ENCODE measurements at places on chromosomes 3 and 15. TPM values are rescaled to one million over a fixed set of nuclear protein-coding genes. Genes with fewer than 3 reads are reported as not detected.

DNA sequence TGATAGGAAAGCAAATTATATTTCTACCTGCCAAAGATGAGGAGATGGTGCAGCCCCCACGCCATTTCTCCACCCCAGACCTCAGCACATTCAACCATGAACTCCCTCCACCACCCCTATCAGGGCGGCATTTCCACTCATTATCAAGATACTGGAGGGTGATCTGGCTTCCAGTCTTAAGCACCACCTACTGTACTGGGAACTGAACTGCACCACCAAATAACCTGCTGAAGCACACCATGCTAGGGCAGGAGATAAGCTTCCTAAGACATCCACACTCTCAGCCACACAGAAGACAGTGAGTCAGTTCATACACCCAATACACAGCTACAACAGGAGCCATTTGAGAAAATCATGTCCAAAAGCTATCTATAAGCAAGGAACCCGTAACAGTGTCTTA is 98.8 kb downstream of the FGF7 start:
- DNase-seq: no peak

- peak; percentile 71 for DNase-seq
Observed at GRCh38 chr3:71226565-71227269, 356.8 kb downstream of the FOXP1 start.

DNA sequence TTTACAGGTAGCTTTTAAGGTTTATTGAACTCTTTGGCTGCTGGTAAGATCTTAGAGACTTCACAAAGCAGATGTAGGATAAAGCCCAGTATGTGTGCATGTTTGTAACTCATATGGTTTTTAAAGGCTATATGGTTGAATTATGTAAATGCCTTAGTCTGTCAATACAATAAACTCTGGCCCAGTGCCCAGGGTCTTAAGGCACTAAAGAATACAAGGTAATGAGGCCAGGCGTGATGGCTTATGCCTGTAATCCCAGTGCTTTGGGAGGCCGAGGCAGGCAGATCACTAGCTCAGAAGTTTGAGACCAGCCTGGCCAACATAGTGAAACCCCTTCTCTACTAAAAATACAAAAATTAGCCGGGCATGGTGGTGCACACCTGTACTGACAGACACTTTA is 170.3 kb upstream of the CGNL1 start:
- DNase-seq: no peak

- peak; percentile 78 for DNase-seq
Observed at GRCh38 chr3:184361532-184361931, at the start of the genes CLCN2 and POLR2H. CLCN2 (minus strand) TSS chr3:184361605; CDS start chr3:184361479, 126 bp downstream. POLR2H (plus strand) TSS chr3:184361710; CDS start chr3:184363493, 1,783 bp downstream.

- DNase-seq: no peak
Observed at GRCh38 chr15:28909958-28910500, 24.3 kb downstream of the APBA2 start.

- DNase-seq: no peak
Observed at GRCh38 chr3:128709038-128709437, 16.9 kb upstream of the RAB7A start.

- DNase-seq: no peak
Observed at GRCh38 chr3:84974347-84974746, 15.6 kb downstream of the CADM2 start.

- DNase-seq: no peak
Observed at GRCh38 chr3:187051066-187051465, 88.2 kb downstream of the RPL39L start.

- DNase-seq: no peak
Observed at GRCh38 chr15:40942878-40943277, 10.4 kb upstream of the CHAC1 start.

- DNase-seq: no peak
Observed at GRCh38 chr3:33437556-33438283, 2.5 kb downstream of the UBP1 start.

GRCh38 chr3:73622091-73622805 is 2.5 kb downstream of the PDZRN3 start:
- peak; percentile 87 for DNase-seq

DNA sequence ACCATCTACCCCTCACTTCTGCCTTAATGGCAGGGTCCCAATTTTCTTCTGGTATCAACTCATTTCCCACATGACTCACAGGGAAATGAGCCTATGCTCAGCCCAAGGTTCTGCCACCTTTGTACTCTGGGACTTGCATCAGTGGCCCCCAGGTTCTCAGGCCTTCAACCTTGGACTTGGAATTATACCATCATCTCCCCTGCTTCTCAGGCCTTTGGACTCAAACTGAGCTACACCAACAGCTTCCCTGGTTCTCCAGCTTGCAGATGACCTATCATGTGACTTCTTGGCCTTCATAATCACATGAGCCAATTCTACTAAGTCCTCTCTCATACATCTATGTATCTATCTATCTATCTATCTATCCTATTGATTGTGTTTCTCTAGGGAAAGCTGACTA is 149.5 kb downstream of the PLCH1 start:
- no peak for DNase-seq

DNA sequence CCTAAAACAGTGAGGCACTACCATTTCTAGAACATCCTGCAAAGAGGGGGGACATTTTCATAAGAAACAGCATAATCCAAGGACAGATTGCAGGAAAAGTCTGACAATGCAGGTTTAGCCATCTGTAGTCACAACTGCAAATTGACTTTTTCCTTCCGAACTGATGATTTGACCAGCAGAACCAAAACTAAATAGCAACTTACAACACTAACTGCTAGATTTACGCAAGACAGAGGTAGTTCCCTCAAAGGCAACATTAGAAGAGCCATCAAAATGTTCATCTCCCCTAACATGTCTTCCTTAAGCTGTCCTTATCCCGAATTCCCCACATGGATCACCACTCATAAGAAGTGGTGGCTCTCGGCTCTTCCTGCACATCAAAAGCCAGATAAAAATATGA is 129.6 kb downstream of the GADL1 start:
- DNase-seq: no peak

GRCh38 chr3:15512166-15512565 is 9.3 kb downstream of the COLQ start:
- peak; percentile 83 for DNase-seq

DNA sequence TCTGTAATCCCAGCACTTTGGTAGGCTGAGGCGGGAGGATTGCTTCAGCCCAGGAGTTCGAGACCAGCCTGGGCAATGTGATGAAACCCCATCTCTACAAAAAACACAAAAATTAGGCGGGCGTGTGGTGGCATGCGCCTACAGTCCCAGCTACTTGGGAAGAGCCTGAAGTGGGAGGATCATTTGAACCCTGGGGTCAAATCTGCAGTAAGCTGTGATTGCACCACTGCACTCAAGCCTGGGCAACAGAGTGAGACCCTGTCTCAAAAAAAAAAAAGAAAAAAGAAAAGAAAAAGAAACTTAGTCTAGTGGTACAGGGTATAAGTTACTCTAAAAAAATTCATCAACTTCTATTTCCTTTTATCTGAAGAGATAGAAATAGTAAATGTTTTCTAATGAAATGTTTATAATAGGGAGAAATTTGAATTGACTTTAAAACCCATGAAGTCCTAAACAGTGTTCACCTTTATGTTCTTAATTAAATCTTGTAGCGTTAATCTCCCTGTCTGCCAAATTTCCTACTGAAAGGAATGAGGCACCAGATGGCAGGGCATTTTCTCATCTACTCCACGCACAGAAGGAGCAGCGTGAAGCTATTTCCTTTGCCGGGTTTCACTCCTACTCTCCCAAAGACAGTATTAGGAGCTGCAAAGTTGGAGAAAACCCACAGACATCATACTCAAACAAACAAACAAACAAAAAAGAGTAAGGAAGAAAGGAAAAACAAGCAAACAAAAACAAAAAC is 1.9 kb downstream of the PCLAF start:
- DNase-seq: no peak

DNA sequence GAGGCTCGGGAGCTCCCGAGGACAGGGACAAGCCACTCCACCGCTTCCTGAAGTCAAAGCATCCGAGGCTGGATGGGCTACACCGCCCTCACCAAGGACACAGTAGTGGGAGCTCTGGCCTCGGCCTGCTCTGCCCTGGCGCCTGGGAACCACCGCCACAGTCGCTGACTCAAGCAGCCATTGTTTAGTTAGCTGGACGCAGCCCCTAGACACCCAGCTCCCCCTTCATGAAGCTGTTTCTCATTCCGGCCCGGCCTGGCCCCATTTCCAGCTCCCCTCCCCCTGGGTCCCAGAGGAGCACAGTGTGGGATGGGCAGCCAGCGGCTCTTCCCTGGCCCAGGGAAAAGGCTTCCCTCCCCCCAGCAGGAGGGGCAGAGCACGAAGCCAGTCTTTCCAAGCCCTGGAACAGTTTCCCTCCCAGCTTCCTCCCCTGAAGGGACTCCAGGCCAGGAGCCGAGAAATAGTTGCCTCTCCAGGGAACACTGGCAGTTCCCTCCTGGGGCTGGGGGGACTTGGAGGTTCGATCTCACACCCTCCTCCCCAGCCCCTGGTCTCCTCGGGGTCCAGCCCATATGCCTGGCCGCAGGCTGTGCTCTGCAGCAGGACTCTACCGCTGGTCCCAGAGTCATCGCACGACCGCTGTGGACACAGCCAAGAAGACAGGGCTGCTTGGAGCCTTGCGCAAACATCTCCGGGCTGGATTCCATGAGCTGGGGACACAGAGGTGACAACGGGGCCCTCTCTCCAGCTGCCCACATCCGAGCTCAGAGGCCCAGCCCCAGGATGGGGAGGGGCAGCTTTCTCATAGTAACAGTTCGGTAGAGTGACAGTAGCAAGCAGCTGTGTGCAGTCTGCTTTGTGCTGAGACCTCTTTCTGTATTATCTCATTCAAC is 10.0 kb downstream of the PLXND1 start:
- peak; percentile 91 for DNase-seq

GRCh38 chr15:62060896-62061280 is 641 bp upstream of the VPS13C start:
- no peak for DNase-seq

DNA sequence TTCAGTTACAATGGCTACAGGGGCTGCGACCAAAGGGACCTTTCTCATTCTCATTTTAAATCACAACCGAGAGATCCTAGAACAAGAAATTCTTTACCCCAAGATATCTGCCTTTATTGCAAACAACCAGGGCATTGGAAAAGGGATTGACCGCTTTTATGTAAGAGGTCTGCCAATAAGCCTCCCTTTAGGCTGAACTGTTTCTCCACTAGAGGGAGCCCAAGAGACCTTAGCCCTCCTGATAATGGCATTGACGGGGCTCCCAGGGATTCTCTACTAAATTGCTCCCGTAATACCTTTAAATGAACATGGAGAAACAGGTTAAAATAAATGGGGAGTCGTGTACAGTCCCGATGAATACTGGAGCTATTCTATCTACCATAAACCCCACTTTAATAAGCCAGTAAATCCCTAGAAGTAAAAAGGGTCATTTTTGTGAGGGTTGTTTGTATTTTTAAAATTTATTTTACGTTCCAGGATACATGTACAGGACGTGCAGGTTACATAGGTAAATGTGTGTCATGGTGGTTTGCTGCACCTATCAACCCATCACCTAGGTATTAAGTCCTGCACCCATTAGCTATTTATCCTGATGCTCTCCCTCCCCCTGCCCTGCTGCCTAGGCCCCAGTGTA is 7.5 kb upstream of the IGSF10 start:
- no peak for DNase-seq

DNA sequence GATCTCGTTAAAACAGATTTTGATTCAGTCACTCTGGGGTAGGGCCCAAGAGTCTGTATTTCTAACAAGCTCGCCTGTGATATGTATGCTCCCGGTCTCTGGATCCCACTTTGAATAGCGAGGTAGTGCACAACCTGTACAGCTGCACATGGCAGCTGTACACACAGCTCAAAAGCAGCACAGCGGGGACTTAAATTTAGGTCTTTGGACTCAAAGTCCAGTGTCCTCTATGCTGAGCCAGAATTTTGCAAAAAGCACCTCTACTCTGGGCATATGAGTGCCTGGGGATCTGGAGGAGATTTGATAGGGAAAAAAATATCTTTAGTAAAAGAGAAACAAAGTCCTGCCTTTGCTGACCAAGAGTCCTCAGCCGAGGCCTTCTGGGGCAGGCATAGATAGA is 83.1 kb downstream of the HMG20A start:
- DNase-seq: no peak

- DNase-seq: no peak
Observed at GRCh38 chr3:47566667-47567066, 12.0 kb downstream of the CSPG5 start.

DNA sequence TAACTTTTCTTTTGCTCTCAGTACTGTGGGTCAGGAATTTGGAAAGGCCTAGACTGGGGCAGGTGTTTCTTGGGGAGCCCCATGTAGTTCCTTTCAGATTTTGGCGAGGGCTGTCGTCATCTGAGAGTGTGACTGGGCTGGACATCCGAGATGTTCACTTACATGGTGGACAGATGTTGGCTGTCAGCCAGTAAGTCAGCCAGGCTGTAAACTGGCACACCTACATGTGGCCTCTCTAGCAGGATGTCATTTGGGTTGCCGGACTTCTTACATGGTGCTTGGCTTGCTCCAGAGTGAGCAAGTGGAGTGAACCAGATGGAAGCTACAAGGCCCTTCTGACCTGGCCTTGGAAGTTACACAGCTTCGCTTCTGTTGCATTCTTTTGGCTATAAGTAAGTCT is 20.7 kb downstream of the TATDN2 start:
- no peak for DNase-seq

GRCh38 chr3:8220291-8220690 is 281.3 kb upstream of the LMCD1 start:
- DNase-seq: no peak

DNA sequence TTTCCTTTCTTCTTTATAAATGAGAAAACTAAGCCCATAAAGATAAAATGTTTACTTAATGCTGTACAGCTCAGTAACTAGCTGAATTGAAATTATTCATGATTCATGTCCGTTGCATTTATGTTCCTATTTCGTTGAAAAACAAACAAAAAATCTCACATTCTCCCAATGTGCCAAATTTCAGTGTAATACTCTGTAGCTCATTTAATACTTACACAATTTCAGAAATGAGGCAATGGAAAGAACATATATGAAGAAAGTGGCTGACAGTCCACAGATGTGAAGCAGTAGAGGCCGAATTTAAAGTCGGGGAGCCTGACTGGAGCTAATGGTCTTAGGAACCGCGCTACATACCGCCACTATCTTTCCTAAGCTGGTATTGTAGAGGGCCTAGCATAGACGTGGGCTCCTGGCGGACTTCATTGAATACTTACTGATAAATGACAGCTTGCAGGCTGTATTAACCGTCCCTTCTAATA is 651 bp downstream of the PLSCR2 start:
- no peak for DNase-seq

GRCh38 chr15:83061680-83062079 is 5.4 kb downstream of the BTBD1 start:
- no peak for DNase-seq

GRCh38 chr3:124529826-124530571 is 200.3 kb upstream of the UMPS start:
- DNase-seq: no peak

GRCh38 chr3:134371542-134372324 is 2.5 kb downstream of the AMOTL2 start:
- DNase-seq: no peak

GRCh38 chr15:61556037-61556648 is 327.0 kb upstream of the RORA start:
- DNase-seq: no peak

GRCh38 chr3:30615615-30616346 is 9.4 kb downstream of the TGFBR2 start:
- no peak for DNase-seq

The KPNA1 gene
- total RNA-seq: 59.8 TPM

The CXCR6 gene
- 0.59 TPM for total RNA-seq

The MYO5C gene
- 2.1 TPM for total RNA-seq

The SNX1 gene
- total RNA-seq: 89.7 TPM

The GRK7 gene
- total RNA-seq: not detected

The C3orf70 gene
- 1.4 TPM for total RNA-seq

The SGO1 gene
- total RNA-seq: 0.17 TPM
